GM10248 (cell line): ENCODE measurements at places on chromosomes 13 and 19.

DNA sequence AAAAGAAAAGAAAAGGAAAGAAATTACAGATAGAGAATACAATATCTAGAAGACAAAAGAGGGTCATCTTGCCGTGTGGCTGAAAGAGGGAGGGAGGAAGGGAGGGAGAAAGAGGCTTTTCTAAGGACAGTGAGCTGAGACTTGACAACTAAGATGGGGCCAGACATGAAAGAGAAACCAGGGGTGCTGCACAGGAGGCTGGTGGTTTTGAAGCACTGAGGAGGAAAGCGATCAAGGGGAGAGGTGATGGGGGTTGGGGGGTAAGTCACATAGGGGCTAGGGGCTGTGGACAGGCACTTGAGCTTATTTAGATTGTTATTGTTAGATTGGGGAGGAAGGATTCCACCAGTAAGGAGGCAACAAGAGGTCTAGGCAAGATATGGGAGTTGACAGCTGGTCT is 17.3 kb downstream of the PNPLA6 start:
- no peak for DNase-seq

DNA sequence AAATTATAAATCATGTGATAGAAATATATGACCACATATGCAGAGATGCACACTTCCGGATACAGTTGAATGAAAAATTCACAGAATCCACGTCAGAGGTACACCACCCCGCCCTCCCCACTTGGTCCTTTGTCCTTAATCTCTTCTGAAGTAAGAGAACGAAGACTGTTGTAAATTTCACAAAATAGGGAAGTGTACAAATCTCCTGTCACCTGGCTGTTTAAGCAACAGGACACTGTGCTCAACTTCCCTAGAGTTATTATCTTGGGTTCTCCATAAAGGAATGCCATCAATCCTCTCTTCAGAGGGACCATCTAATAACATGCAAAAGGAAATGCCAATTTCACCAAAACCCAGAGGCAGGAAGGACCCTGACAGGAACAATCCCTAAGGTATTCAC is 10.5 kb upstream of the CEACAM6 start:
- no peak for DNase-seq

DNA sequence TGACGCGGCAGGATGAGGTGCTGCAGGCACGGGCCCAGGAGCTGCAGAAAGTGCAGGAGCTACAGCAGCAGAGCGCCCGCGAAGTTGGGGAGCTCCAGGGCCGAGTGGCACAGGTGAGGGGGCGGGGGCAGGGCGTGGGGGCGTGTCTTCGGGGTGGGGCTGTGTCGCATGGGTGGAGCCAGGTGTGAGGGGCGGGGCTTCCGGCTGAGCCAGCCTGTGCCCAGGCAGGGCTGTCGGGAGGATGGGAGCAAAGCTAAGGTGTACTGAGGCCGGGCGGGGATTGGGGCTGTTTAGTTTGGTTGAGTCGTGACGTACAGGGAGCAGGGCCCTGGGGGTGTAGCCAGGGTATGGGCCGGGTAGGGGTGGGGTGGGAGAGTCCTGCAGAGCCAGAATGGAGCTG is 62.3 kb downstream of the KCNC3 start:
- peak; percentile 57 for DNase-seq

- no peak for DNase-seq
These were observed 17.6 kb upstream of the SPATA13 start for GRCh38 chr13:24142886-24143285.

DNA sequence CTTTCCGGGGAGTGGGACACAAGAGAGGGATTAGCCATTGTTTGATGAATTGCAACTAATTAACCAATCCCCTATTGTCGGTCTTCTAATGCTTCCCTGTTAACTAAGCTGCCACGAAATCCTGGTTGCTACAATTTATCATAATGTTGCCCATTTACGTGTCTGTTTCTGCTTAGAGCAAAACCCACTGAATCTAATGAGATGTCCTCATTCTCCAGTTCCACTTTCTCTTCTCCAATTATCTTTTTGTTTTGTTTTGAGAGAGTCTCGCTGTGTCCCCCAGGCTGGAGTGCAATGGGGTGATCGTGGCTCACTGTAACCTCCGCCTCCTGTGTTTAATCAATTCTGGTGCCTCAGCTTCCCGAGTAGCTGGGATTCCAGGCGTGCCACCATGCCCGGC is 5.2 kb upstream of the DPP9 start:
- DNase-seq, result no peak

DNA sequence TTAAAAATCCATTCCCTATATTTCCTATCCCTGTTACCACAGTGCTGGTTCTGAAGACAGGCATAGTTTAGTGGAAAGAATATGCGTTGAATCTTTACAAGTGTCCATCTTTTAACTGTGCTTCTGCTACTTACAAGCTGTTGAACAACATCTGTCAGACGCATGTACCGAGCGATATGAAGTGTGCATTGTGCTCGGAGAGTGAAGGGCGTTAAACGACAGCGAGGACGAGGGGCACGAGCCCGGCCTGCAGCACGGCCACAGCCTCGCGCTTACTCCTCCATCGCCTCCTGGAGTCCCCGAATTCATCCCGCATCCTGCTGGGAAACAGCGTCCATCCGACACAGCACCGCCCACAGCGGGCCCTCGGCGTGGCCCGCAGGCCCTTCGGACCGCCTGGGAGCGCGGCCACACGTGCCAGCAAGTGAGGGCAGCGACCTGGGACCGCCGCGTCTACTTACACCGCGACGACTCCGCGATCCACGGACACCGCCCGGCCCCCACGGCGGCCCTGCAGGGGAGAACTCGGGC is 514 bp downstream of the PCID2 start:
- no peak for DNase-seq

DNA sequence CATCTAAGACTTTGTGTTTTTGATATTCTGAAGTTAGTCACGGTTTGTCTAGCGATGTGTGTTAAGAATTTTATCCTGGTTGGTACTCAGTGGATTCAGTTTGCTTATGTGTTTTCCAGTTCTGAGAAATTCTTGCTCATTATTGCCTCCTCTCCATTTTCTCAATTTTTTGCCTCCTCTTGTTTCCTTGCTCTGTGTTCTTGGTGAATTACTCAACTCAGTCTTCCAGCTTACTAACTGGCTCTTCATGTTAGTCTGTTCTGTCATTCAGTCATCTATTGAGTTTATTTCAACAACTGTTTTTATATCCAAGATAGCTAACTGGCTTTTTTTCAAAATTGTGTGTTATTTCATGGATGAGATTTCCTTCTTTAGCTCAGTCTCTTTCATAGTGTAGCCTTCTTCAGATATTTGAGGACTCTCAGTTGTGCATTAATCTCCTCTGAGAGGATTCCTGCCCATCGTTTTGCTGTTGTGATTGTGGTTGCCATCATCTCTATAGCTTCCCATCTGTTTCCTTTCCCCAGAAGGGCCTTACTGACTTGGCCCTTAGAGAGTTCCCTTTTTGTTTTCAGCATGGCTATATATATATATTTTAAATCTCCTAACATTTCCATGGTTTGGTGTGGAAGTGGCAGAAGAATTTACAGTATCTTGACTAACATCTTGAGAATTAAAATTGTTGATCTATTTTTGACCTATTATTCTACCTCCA is 6.2 kb downstream of the SETDB2 start:
- DNase-seq, result no peak

DNA sequence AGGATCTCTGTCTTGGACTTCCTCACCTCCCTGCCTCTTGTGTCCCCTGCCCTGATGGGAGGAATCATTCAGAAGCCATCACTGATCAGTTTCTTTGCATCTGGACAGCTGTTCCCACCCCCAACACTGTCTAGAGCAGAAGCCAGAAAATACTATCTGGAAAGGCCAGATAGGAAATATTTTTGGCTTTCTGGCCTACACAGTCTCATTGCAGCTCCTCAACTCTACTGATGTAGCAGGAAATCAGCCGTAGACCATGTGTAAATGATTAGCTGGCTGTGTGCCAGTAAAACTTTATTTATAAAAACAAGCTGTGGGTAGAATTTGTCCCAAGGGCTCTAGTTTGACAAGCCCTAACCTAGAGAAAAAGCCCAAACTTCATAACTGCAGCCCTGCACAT is 5.6 kb downstream of the SIGLEC7 start:
- no peak for DNase-seq

- DNase-seq, result no peak
These were observed 767.4 kb downstream of the SLITRK6 start for GRCh38 chr13:85031771-85032170.

- DNase-seq, result no peak
These were observed 1222.2 kb upstream of the SPRY2 start for GRCh38 chr13:81563091-81563490.

DNA sequence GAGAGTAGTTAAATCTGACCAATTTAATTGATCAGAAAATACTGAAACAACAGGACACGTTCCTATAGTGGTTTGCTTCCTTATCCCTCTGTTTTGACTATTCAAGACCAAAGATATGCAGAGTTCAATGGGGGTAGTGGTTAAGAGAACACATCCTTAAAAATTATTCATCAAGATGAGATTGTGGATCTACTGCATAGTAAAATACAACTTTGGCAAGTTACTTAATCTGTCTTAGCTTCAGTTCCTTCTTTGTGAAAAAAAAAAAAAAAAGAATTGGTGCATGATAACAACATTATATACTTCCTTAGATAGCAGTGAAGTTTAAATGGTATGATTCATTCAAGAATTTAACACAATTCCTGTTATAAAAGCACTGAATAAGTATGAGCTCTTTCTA is 552.1 kb downstream of the DCT start:
- no peak for DNase-seq

- no peak for DNase-seq
These were observed 42.5 kb upstream of the ANKRD10 start for GRCh38 chr13:110957181-110957884.

DNA sequence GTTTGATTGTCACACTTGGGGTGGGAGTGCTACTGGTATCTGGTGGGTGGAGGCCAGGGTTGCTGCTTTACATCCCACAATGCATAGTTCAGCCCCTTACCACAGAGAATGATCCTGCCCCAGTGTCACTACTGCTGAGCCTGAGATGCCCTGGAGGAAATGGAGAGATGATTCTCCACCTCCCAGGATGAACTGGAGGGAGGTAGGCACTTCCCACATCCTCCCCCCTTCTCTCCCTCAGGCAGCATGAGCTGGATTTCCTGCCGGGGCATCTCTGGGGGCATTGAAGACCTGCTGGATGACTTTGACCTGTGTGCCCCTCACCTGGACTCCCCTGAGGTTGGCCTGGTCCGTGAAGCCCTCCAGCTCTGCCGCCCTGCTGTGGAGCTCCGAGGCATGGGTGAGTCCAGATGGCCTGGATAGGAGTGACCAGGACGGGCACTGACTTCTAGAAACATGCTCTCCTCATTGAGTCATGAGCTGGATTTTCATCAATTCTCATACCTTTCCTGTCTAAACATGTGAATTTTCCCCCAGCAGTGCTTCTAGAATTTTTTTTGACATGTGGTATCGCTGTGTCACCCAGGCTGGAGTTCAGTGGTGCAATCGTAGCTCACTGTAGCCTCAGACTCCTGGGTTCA is 45.3 kb downstream of the NWD1 start:
- no peak for DNase-seq

DNA sequence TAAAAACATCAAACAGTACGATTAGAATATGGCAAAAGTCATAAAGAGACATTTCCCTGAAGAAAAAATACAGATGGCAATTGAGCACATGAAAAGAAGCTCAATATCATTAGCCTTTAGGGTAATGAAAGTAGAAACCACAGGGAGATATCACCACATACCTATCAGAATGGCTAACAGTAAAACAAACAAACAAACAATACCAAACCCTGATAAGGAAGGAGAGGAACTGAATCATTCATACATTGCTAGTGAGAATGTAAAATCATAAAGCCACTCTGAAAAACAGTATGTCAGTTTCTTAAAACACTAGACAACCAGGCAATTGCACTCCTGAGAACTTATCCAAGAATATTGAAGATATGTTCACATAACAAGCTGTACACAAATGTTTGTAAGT is 1342.5 kb upstream of the SLC10A2 start:
- DNase-seq, result no peak

DNA sequence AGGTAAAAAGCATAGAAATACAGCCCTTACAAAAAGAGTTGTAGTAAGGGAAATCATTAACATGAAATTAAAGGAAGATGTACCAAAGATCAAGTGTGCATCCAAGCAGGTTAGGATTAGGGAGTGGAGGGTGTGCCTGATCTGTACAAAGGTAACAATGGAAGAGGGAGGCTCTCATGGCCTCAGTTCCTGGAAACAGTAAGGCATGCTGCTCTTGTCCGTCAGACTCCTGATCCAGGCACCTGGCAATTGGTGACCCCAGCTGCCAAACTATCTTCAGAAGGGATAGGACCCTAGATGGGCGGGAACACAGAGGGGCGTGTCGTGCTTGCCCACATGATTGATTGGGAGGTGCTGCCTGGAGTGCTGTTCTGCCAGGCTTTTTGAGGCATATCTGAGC is 4.5 kb downstream of the TEX26 start:
- DNase-seq, result no peak

- no peak for DNase-seq
These were observed 29.5 kb upstream of the NFIC start for GRCh38 chr19:3336680-3337523.

GRCh38 chr19:45125975-45126493 is 33.1 kb downstream of the PPP1R37 start:
- DNase-seq, result peak; percentile 74

GRCh38 chr13:26488236-26489003 is 69.1 kb upstream of the WASF3 start:
- DNase-seq, result no peak

- no peak for DNase-seq
These were observed 25.6 kb upstream of the ESD start for GRCh38 chr13:46822551-46822950.

DNA sequence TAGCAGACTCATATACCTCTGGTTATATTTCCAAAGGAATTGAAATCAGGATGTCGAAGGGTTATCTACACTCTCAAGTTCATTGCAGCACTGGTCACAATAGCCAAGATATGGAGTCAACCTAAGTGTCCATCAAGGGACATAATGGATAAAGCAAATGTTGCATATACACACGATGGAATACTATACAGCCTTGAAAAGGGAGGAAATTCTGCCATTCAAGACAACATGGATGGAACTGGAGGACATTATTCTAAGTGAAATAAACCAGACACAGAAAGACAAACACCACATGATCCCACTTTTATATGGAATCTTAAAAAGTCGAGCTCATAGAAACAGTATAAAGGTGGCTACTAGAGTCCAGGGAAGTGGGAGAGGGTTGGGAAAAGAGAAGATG is 13.6 kb upstream of the ERCC1 start:
- DNase-seq, result no peak

DNA sequence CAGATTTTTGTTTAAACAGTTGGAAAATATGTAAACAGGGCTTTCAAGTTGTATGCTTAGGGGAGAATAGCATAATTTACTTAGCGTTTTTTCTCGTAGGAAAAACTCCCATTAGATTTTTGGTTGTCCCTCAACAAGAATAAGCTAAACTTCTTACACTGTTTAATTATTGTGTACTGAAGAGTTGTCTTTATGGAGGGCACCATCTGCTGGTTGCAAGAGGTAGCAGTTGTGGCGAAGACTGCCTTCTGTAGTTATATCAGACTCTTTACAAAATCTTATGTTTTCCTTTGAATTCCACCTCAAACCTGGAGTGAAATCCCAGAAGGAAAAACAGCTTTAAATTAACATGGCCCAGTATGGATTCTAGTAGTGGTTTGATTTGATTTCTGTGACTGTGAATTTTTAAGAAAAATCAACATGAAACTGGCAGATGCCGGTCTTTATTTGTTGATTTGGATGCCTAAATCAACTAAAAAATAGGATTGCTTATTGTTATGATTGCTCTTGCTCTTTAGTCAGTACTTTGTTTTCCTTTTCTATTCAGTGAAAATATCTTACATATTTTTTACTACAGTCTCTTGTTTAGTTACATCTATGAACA is 53.4 kb downstream of the PDS5B start:
- DNase-seq, result peak; percentile 52

GRCh38 chr19:6392221-6393073 is 517 bp downstream of the GTF2F1 start:
- DNase-seq, result no peak
